ENCODE measurements at places on chromosomes 11 and 22.

GRCh38 chr11:130068986-130069658, 572 bp upstream of the APLP2 start:
- peak; percentile 39 for DNase-seq

DNA sequence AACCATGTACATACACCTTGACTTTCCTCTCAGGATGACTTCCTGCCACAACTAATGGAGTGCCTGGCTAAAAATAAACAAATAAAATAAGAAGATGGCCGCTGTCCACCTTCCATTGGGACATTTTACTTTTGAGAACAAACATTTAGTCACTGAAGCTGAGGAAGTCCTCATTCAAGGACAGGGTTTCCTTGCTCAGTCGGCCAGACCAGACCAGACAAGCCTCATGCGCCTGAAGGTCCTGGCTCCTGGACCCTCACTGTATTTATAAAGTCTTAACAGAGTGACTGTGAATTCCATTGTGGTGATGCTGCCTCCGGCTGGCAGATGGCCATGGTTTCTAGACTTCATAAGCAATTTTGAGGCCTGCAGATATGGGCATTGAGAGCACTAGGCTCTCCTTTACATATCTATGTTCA, 114.5 kb downstream of the MAML2 start:
- no peak for DNase-seq

GRCh38 chr11:11143849-11144248, 209.2 kb downstream of the CSNK2A3 start:
- no peak for DNase-seq

DNA sequence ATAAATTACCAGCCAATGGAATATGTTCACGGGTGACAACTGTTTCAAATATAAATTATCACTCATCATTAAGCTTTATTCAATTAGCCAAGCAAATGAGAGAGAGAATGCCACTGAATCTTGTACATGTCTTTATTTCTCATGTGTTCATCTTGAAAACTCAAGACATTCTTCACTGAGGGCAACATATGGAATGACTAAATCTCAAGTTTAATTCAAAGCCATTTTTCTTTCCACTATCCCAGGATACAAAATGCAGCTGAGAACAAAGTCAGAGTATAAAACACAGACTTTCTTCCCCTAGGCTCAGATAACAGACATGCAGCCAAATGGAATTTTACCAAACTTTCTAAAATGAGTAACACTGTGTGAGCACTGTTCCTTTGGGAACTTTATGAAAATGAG, 12.1 kb upstream of the BBOX1 start:
- DNase-seq, result no peak

GRCh38 chr11:82462608-82463242, 270.9 kb downstream of the FAM181B start:
- DNase-seq, result no peak

- no peak for DNase-seq
Observed at GRCh38 chr11:117997406-117997805, 11.2 kb downstream of the IL10RA start.

DNA sequence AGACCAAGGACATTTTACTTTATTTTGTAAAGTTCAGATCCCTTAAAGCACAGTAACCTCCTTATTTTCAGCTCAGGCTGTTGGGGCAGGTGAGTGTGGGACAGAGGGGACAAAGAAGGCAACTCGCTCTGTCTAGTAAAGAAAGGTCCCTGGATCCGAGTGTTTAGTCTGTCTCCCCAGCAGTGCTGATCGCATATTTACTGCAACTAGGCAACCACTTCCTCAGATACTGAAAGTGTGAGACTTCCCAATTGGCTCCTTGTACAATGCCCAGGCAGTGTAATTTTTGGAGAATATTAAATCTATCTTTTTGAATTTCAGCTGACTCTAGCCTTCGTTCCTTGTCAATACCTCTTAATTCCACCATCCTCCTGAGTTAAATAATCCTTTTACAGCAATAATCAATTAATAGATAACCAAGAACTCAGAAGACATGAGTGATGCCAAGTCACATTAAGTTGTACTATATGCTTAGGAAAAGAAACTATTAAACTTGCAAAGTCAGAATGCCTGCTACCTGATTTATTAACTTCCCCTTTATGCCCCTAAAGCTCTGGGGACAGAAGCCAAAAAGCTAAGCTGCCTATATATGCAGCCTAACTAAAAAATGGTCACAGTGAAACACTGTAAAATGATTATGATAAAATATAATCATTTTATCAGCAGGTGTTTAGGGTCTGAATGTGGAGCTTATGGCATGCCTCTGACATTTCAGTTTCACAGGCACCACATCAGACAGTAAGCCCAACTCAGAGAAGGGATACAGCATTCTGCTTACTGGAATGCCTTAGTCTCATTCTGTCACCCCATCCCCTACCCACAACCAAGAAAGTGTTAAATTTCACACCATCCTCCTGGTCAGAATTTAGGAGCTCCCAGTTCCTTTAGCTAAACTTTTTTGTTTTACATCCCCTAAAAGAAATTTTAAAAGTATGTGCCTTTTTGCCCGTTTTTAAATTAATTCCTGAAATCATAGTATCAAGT, 138.7 kb downstream of the TRIM44 start:
- DNase-seq, result no peak

GRCh38 chr22:37981282-37982011, 2.9 kb downstream of the SOX10 start:
- DNase-seq, result no peak

- DNase-seq, result no peak
Observed at GRCh38 chr11:103202048-103202651, 92.9 kb downstream of the DYNC2H1 start.

GRCh38 chr22:32075997-32076760, 33.1 kb downstream of the SLC5A1 start:
- no peak for DNase-seq

- no peak for DNase-seq
Observed at GRCh38 chr22:31646186-31647019, 15.6 kb downstream of the PISD start.

GRCh38 chr11:47983464-47984397, 3.4 kb downstream of the PTPRJ start:
- DNase-seq, result no peak

- no peak for DNase-seq
Observed at GRCh38 chr11:126963603-126964363, 36.8 kb downstream of the KIRREL3 start.

DNA sequence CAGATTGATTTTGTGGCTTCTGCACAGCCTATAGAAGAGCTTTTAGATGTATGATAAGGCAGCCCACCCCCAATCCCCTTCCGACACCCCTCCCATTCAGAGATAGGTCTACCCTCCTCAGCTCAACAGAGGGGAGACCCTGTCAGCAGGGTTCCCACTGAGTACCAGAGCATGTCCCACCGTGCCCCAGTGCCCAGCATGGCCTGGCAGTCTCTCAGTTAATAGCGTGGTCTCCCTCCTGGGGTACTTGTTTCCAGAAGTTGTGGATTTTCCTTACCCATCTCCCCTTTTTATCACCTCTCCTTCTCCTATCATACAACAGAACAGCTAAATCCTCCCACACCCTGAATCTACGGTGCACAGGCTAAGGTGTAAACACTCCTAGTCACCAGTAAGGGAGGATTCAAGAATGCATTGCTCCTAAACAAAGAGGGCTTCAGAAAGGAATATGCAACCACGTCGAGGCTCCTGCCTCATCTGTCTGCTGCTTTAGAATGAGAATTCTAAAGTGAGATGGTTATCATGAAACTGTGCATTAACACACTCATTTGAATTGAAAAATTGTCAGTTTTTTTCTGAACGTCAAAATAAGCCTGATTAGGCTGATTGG, 6.7 kb downstream of the PLAAT2 start:
- DNase-seq, result no peak

DNA sequence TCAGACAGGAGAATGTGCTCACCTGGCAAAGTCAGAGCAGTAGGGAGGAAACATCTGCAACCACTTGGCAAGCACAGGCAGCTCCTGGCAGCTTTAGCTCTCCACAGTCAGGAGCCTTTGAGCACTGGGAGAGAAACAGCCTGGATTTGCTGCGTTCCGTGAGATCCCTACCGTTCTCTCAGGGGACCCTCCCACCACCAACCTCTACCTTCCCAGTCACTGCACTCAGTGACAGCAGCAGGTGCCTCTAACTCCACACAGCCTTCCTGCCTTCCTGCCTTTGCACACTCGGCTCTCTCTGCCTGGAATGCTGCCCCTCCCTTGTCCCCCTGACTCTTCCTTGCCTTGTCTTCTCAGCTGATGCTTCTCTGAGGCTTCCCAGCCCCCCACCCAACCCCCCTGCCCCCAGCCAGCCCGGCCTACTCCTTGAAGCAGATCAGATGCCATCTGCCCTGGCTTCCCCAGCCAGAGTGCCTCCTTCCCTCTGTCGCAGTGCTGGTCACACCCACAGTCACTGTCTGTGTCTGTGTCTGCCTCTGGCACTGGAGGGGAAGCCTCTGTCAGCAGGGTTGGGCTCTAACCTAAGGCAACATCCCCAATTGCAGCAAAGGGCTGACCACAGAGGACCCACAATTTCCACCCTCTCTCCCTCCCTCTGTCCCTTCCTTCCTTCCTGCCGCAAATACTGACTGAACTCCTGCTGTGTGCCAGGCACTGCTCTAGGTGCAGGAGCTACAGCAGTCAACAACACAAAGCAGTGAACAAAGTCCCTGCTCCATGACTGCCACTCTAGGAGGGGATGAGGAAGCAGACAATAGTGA, 14.9 kb upstream of the TSKU start:
- DNase-seq, result no peak

- DNase-seq, result no peak
Observed at GRCh38 chr22:48238966-48239365, 1476.5 kb downstream of the TBC1D22A start.

DNA sequence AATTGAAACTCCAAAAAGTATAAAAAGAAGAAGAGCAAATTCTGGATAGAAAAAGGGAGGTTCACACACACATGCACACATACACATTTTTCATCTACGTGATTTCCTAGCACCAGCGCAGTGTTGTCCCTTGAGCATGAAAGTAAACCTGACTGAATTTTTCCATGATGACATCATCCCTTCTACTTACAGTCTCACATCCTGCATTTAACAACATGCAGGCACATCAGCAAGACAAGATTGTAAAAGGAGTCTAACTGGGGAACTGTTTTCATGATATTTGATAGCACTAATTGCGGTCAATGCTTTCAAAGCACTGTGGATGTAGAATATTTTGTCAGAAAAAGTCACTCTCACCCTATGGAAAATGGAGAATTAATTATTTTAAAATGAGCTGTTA, 36.6 kb downstream of the GAS2 start:
- DNase-seq, result no peak

DNA sequence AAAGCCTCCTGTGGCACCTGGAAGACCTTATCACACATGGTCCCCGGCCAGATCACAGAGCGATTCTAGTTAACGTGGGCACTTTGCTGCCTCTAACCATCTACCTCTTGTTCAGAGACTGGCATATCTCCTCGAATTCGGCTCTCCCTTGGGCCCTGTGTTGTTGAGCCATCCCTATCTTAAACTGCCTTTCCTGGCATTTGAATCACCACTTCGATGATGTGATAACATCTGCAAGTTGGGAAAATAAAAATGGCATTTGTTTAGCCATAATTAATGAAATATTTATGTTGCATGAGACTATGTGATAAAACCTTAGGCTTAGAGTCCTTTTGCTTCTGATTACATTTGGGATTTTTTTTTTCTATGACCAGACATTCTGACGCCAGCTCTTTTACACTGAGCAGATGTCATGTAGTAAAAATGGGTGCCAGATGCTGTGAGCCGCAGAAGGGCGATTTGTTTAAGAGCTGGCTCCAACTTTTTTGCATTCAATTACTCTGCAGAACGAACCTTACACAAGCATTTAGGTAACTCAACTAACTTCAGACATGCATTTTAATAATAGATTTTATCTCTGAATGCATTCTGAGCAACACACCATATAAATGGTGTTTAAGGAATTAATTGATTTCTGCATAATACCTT, 58.5 kb upstream of the PARVA start:
- no peak for DNase-seq

DNA sequence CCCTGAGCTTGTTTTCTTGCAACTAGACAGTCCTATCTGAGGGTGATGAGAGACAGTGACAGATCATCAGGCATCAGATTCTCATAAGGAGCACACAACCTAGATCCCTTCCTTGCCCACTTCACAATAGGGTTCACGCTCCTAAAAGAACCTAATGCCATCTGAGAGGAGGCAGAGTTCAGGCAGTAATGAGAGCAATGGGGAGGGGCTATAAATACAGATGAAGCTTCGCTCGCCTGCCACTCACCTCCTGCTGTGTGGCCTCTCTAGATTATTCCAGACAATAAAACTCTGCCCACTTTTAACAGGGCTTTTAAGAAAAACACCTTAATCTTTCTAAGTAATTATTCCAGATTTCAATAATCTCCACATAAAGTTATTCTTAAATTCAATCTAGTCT, 43.9 kb upstream of the PAK1 start:
- no peak for DNase-seq

- DNase-seq, result peak; percentile 86
Observed at GRCh38 chr11:36289226-36289852, at the start of gene COMMD9. COMMD9 (minus strand) TSS chr11:36289424; CDS start chr11:36289412, 12 bp downstream.

DNA sequence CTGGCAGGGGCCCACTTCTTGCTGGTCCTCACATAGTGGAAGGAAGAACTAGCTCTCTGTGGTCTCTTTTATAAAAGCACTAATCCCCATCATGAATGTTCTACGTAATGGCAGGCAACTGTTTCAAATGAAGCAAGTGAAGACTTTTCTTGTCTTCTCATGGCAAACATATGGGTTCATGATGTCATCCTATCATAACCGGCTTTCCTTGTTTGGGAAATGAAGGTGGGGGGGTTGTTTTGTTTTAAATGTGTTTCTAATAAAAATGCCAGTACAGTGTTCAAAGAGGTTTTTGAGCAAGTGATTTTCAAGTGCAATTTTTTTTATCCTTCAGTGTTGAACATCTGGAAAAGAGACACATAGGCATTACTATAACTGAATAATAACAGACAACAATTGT, 33.4 kb downstream of the REXO2 start:
- DNase-seq, result no peak

- DNase-seq, result peak; percentile 75
Observed at GRCh38 chr22:30922151-30922611, 46.4 kb downstream of the MORC2 start.

- no peak for DNase-seq
Observed at GRCh38 chr11:22460181-22460580, 122.0 kb downstream of the SLC17A6 start.

All from effector CD8-positive, alpha-beta T cell (primary cell).